ENCODE measurements at places on chromosomes 7 and 10. TPM values are rescaled to one million over a fixed set of nuclear protein-coding genes. Genes with fewer than 3 reads are reported as not detected.

TSPAN33 gene
- polyA plus RNA-seq, result 47.4 TPM

AGFG2 gene
- 15.6 TPM for polyA plus RNA-seq

PAX4 gene
- not detected for polyA plus RNA-seq

AKR1C8 gene
- not detected for polyA plus RNA-seq

CLCN1 gene
- 2.5 TPM for polyA plus RNA-seq

SLC18A2 gene
- polyA plus RNA-seq, result 0.27 TPM

MBL2 gene
- polyA plus RNA-seq, result not detected

DNA sequence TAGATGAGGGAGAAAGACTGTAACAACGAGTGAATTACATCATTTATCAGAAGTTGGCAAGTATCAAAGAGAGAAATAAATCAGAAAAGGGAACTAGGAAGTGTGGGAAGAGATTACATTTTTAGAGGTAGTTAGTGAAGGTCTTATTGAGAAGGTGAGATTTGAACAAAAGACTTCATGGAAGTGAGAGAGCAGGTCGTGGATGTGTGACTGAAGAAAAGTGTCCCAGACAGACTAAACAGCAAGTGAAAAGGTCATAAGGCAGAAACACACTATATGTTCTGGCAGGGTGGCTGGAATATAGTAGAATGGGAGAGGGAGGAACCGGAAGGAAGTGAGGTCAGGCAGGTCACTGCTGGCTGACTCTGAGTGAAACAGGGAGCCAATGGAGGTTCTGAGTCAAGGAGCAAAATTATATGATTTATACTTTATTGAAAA is 35.7 kb upstream of the RHOBTB1 start:
- DNase-seq, result no peak

DNA sequence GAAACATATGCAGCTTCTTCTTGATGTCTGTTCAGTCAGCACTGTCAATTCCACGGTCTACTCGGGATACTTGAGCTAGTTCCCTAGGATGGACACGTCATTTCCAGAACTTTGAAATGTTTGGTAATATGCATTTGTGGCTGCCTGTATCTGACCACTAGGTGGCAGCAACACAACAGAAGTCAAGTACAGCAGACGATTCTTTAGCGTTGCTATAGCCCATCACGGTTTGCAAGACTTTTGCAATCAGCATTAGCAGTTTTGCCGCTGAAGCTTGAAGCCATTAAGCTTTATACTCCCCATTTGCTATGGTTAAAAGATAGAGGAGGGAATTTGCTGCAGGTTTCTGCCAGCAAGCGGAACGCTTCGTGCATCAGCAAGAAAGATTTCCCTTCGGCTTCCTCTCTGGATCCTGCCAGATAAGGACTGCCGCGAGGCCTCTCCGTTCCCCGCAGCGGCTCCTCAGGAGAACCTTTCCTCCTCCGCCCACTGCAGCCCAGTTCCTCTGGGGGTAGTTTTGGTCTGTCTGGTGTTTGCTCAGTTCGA is 63.5 kb downstream of the ABCC2 start:
- peak; percentile 86 for DNase-seq

DNA sequence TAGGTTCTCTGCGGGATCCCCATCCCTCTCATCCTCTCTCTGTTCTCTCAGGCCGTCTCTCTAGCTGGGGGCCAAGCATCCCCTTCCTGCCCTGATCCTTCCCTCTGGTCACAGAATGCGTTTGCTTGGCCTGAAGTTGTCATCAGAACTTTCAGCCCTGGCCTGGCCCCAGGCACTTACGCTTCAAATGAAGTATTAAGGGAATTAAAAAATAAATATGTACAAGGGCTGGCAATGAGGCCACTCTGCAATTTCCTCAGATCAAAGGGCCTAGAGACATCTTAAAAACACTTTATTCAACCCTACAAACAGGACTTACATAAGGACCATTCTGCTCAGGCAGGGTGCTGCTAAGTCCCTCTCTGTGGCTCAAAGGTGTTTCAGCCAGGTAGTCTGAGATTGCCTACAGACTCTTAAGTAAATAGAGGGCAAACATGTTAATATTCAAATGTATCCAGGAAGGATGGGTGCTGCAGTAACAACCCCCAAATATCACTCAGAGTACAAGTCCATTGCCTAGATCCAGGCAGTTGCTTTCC is 16.0 kb downstream of the SFTPD start:
- DNase-seq, result no peak

DNA sequence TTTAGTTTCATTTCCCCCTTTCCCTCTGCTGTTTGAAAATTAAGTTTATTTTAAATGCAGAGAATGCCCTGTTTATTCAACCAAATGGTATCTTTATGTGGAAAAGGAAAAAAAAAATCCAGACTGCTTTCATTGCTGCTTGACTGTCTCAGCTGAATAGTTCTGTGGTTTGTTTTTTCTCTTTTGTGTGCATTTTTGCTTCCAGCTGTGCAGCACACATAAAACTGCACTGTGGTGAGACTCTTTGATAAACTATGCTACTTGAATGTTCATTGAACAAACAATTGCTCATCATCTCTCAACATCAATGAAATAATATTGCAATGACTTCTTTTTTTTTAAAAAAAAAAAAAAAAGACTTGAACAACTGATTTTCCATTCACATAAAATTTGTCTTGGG is 78.6 kb upstream of the GLI3 start:
- DNase-seq, result no peak

DNA sequence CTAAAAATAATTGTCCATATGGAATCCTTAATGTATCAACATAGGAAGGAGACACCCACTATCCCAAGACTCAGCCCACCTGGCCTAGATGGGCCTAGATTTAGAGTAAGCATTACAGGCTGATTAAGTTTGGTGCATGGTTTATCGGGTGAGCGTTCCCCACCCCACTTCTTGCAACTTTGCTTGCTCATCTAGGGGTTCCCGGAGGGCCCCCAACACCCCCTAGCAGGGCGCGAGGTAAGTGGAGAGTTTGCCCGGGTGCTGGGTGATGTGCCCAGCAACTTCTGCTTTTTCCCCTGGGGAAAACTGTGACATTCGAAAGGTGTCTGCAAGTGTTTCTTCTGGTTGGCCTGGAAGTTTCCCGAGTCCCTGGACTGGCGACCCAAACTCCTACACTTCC is 31.7 kb downstream of the SKIDA1 start:
- DNase-seq, result no peak

DNA sequence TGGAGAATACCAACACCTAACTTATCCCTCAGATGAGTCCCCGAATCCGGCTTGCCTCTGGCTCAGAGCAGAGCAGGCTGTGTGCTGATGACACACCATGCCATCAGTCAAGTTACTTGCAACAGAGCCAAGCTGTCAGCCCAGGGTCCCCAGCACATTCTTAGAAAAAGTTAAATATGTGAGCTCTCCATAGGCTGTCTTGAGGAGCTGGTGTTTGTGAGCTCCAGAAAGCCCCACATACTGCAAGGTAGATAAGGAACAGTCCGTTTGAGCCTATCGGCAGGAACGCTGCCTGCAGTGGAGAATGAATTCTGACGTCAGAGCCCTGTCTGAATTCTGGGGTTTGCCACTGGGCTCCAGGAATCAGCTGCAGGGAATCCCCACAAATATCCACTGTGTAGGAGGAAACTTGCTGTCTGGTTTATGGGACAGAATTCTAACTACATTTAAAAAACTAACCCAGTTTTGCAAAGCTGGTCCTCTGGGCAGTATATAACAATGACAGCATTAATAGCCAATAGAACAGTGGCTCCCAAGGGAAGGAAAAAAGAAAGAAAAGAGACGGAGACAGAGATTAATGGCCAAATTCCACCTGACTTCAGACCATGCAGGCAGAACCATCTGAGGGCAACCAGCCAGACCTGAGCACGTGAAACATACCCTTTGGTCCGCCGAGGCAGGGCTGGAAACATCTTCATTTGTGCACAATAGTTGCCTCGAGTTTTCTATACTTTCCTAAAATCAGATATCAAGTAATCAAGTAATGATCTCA is 3.6 kb downstream of the SFXN4 start:
- DNase-seq, result no peak

DNA sequence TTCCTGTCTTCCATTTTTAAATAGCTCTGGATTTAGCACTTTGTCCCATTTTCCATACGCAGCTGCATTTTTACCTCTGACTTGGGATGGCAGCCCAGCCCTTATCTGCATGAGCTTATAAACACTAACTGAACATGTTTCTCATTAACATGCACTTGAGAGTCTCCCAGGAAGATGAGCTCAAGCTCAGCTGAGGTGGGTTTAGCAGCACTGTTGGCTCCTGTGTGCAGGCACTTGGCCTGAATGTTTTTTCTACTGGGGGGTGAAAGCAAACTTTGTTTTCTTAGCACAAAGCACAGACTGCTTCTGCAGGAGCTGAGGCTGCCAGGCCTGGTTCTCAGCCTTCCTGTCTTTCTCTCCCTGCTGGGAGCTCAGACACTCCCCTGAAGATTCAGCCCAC is 1093.6 kb upstream of the AUTS2 start:
- peak; percentile 34 for DNase-seq

- peak; percentile 26 for DNase-seq
Observed at GRCh38 chr7:153475239-153475638, 577.0 kb upstream of the DPP6 start.

DNA sequence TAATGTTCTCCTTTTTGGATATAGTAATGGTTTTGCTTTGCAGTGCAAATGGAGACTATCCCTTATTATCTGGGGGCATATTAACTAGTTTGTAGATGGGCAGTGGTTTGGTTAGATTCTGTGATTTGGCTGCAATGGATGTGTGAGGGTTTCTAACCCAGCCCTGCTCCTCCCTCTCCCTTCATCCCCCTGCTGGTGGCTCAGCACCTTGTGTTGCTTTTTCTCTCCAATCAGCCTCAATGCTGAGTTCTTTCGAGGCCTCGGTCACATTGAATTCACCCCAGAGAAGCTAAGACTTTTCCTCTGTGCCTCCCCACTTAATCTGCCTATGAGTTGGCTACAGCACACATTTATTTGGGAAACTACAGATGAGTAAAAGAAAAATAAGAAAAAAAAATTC is 120.0 kb downstream of the MALRD1 start:
- DNase-seq, result no peak

DNA sequence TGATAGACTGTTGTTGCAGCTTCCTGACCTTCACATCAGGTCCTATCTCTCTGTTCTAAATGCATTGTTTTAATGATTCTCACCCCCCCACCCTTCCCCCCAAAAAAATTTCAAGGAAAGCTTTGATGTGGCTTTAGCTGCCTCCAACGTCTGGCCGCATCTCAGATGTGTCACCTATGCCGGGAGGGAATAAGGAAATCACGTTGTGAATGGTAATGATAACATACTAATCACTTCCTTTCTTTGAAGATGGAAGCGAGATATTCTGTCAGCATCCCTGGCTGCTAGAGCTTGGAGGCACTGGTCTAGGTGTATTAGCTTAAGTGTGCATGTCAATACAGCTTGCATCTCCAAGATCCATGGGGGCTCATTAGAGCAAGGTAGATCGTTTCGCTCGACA is 89.6 kb downstream of the VTI1A start:
- no peak for DNase-seq

DNA sequence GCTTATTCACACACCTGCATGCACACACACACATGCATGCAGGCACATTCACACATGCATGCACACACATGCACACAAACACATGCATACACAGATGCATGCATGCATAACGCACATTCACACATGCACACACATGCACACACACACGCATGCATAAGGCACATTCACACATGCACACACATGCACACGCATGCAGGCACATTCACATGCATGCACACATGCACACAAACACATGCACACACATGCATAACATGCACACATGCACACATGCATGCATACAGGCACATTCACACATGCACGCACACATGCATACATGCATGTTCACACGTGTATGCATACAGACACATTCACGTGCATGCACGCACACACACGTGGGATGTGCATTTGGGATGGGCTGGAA is 165.8 kb downstream of the PAXIP1 start:
- DNase-seq, result no peak

DNA sequence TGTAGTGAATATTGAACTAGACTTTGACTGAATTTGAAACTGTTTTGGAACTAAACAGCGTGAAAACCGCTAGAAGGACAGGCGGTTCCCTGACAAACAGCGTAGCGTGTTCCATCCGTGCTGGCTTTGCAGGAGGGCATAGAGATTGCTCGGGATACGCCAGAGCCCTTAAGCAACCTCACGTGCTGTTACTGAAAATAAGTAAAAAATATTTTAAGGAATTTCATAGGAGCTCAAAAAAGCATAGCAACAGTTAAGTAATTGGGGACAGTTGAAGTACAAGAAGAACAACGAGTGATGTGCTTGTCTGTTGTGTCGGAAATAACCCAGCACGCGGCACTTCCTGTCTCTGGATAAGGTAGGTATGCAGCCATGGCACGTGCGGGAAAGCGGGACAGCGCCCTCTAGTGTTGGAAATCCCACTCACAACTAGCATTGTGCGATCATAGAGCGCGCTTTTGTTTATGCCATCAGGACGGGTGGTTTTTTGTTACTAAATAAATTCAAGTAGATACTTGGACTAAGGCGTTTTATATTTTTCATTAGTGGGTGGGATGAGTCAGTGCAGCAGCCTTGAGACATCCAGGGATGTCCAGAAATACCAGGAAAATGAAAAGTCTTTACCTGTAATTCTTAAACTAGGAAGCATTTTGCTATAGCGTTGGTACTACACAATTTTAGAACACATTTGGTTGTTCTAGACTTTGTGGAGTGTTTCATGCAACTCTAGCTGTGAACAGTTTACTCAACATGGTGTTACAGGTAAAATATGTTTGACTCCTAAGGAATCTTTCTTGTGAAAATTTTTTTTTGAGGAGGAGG is 50.4 kb downstream of the DNAJB6 start:
- DNase-seq, result peak; percentile 56

GRCh38 chr7:63925626-63926460 is 72.8 kb upstream of the ZNF722 start:
- DNase-seq, result no peak

DNA sequence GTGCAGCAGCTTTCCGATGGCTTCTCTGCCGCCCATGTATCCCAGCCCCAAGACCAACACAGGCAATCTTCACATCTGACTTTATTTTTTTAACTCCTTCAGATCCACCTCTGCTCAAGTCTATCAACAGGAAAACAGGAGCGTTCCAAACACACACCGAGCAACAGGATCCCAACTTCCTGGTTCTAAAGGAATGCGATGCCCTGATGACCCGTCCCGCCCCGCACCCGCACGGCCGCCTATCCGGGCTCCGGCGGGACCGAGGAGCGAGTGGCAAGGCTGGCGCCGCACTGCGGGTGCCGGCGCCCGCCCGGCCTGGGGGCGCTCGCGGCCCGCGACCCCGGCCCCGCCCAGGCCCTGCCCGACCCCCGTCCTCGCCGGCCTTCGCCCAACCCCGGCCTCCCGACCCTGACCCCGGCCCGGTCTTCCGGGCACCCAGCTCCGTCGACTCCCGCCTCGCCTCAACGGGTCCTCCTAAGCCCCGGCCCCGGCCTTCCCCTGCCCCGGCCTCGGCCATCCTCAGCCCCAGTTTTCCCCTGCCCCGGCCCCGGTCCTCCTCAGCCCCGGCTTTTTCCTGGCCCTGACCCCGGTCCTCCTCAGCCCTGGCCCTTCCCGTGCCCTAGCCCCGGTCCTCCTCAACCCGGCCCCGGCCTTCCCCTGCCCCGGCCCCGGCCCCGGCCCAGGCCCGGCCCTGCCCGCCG is 730 bp downstream of the LARP4B start:
- DNase-seq, result no peak

GRCh38 chr7:141551782-141552181 is 572 bp downstream of the AGK start:
- no peak for DNase-seq

GRCh38 chr7:18177129-18177814 is 149.6 kb upstream of the PRPS1L1 start:
- DNase-seq, result no peak
